Activated gamma-delta T cell (primary cell): ENCODE measurements at places on chromosomes 16 and 17.

DNA sequence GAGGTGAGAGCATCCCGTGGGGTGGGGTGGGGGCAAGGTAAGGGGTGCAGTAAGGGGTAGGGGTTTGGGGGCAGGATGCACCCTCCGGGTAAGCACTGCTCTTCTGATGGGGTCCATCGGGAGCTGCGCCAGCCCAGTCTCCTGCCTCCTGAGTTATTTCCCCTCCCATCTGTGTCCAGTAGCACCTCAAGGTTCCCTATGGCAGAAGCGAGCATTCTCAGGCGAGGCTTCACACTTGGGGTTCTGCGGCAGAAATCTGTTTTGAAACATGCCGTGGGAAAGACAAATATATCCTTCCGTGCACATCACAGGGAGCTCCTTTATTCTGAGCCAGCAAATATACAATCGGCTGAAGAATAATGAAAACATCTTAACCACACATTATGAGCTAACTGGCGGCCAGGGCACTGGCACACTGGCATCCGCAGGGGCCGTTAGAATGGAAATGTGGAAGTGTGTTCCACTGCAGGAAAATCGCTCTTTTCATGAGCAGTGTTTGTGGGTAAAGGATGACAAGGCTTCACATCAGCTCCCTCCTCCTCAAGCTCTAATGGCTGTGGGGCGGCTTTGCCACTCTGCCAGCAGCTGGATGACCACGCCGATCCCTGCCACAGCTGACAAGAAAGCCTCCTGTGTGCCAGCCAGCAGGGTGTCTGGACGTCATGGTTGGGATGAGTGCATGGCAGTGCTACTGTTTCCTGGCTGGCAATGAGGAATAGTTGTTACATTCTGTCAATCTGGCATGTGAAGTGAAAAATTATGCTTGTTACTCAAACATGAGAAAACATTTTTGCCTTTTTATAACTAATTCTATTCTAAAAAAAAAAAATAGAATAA is 20.0 kb downstream of the MTHFSD start:
- DNase-seq, result no peak

- DNase-seq, result no peak
These were observed 802 bp downstream of the SETD6 start for GRCh38 chr16:58515871-58516767.

- no peak for DNase-seq
These were observed 1.1 kb downstream of the SPECC1 start for GRCh38 chr17:20010099-20010863.

DNA sequence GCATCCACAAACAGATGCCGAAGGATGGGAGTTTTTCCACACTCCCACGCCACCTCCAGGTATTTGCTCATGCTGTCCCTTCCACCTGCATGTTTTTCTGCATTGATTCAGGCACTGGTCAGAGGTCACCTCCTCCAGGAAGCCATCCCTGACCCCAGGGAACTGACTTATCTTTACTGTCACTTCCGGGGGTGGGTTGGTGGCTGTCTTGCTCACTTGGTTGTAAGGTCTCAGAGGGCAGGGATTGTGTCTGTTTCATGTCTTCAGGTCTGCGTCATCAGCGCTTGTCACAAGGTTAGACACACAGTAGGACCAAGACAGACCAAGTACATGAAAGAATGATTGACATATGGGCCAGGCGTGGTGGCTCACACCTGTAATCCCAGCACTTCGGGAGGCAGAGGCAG is 1.9 kb upstream of the IL4R start:
- DNase-seq, result no peak

- DNase-seq, result no peak
These were observed 12.8 kb downstream of the NECAB2 start for GRCh38 chr16:83980794-83981193.

GRCh38 chr16:51146256-51146924 is 4.7 kb downstream of the SALL1 start:
- no peak for DNase-seq

DNA sequence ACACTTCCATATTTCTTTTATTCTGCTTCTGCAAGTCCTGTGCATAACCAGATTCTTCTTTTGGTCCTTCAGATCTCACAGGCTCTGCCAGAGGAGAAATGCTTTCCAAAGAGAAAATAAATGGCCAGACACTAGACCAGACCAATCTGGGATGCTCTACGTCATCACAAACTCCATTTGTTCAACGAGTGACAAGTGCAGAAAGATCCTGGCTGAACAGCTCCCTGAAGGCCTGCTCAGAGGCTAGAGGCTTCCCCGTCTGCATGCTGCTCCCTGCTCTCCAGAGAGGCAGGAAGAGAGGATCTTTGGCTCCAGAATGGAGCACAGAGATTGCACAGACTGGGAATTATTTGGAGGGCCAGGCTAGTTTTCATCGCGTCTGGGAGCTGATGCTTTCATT is 232.7 kb downstream of the MAF start:
- no peak for DNase-seq

DNA sequence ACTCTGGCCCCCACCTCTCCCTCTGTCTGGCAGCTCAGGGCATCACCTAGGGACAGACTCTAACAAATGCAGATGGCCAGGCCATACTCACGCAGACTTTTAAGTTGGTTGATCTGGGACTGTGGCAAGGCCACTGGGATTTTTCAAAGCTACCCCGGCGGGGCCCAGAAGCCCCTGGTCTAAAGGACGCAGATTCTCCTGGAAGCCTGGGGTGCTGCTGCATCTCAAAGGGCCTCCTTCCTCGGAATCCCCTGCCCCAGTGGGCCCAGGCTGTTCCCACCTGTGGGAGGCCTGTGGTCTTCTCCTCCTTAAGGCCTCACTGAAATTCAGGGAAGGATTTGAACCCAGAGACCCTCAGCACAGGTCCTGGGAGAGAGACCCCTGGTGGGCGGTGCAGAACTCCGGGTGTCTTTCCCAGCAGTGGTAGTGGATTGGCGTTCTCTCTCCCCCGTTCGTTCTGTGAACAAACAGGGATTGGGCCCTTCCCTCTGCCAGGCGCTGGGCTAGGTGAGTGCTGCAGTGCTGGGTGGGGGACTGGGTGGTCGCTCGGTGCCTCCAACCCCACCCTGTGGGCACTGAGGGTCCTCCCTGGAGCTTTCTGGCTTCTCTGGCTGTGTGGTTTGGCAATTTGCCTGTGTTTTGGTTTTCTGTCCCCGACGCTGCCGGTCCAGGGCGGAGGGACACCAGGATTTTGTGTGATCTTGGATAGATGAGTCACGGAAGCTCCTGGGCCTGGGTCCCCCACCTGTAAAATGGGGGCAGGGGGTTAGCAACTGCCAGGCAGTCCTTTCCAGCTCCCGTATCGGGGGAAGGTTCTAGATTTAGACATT is 160.5 kb upstream of the GSE1 start:
- DNase-seq, result no peak

GRCh38 chr16:10314317-10314716 is 71.5 kb upstream of the ATF7IP2 start:
- no peak for DNase-seq

DNA sequence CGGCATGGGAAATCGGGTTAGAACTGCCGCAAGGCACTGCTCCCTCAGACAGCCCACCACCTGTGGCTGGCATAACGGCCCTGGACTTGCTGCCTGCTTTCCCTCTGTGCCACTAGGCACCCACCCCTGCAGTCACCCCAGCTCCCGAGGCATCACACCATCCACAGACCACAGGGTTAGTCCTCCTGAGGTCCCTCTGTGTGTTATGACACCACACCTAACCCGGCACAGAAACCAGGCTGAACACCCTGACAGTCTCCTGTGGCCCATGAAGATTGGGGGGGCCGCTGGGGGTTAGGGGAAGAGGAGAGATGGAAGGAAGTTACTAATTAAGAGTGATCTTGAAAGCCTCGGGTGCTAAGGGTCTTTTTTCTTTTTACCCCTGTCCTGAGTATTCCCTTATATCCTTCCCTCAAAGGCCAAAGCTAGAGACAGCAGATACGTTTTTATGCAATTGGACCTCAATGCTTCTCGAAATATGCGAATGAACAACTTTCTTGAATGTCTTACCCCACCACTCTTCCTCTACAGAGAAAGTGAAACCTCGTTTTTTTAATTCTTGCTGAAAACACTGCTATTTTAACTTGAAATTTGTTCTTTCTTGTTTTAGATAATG is 7.0 kb downstream of the CYTH1 start:
- no peak for DNase-seq

DNA sequence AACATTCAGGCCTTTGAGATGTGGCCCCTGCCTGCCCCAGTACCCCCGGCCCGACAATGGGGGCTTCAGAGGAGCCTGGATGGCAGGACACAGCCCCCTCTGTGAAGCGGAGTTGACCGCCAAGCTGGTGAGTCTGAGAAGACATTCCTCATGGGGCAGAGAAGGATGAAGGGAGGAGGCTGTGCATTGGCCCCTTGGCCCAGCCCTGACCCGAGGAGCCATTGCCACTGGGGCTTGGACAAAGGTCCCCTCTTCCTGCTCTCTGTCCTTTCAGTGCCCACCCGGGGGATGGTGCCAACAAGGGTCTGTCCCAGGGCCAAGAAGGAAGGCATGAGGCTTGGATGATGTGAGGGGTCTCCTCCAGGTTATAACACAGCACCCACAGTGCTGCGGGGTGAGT is 30.9 kb upstream of the PHB1 start:
- DNase-seq, result no peak

- no peak for DNase-seq
These were observed 77.4 kb downstream of the SPECC1 start for GRCh38 chr17:20086416-20087076.

- DNase-seq, result no peak
These were observed 1.7 kb downstream of the MYOCD start for GRCh38 chr17:12667299-12667958.

- no peak for DNase-seq
These were observed 11.4 kb upstream of the NDRG4 start for GRCh38 chr16:58488531-58488930.

- no peak for DNase-seq
These were observed 43.6 kb upstream of the CACNG5 start for GRCh38 chr17:66791347-66791746.

DNA sequence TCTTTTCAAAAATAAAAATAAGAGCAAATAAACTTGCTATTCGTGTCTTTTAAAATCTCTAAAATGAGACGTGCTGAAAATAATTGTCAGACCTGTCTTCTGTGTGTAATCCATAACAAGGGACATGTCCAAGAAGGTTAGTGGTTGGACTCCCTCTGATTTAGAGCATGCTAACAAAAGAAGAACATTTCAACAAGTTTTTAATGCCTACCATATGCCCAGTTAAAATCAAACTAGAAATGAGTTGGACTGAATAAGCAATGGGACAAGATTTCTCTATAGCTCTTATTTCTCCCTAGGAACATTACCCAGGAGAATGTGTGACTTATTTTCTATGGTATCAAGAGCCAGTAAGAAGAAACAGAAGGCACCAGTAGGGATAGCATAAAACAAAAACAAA is 689.7 kb upstream of the SOX9 start:
- DNase-seq, result no peak

DNA sequence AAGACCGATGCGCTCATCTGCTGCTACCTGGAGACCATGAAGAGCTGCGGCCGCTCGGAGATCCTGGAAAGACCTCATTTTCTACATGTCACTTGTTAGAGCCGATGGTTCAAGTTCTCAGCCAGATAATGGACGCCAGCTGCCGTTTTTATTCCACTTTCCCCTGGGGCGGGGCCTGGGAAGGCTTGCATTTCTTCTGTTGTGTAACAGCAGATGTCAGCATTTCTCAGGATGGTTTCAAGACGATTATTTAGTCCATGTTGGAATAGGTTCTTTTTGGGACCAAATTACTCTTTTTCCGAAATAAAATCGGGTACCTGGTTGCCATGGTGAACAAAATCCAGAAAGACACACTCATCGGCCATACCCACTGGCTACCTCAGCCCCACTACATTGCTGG is 1418.3 kb downstream of the CDH11 start:
- DNase-seq, result no peak

GRCh38 chr16:88368994-88369393 is 13.8 kb upstream of the ZNF469 start:
- DNase-seq, result no peak

- DNase-seq, result no peak
These were observed 1.3 kb downstream of the TUBB3 start for GRCh38 chr16:89924297-89924924.

DNA sequence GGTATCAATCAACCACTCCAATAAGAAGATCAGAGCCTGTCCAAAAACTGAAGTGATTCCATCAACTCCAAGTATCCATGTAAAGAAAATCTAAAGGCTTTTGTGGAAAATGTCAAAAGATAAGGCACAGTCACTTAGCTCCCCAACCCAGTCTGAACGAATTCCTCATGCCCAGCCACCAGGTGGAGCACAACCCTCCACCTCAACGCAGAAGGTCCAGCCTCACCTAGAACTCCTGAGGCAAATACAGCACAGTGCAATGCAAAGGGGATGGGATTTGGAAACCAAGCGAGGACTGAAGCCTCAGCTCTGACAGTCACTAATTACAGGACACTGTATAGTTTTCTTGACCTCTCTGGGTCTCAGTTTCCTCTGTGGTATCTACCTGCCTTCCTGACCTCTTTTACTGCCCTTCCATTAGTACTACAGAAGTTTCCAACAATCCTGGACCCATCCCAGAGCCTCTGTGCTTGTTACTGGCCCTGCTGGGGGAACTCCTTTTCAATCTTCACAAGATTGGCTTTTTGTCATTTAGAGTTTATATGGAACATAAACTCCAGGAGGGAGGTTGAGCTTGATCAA is 2.0 kb downstream of the NCBP3 start:
- no peak for DNase-seq

- no peak for DNase-seq
These were observed 398.9 kb downstream of the PMP22 start for GRCh38 chr17:14866266-14866665.

DNA sequence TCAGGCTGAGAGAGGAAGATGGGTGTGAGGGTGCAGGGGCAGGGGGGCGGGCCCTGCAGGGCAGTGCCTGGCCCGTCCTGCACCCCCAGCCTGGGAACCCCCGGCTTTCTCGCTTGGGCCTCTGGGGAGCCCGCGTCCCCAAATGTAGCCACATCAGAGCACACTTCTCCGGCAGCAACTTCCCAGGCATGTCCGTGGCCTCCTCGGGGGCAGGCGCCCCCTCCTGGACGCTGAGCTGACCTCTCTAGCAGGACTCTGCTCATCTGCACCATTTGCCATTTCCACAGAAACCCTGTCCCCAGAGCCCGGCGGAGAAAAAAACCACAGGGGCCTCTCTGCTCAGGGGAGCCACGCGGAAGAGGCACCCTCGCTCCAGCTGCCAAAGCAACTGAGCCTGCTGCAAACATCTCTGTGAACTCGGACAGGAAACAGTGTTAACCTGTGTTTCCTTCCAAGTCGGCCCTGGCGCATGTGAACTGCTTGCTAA is 63.4 kb downstream of the KLHDC4 start:
- no peak for DNase-seq

DNA sequence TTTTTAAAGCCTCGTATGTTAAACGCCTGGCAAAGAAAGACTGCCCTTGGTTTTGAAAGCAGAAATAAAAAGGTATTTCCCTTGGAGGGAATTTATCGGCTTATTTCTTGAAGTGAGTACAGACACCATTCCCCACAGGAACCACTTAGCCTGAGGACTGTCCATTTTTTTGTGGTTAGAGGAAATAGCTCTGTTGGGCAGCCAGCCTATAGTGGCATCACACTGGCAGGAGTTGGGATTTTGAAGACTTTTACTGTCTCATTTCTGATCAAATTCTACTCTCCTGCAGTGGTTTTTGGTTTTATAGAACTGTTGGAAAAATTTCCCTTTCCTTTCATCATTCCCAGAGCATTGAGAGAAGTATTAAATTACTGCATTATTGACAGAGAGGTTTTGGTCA is 34.1 kb upstream of the CDC6 start:
- DNase-seq, result no peak
